ENCODE measurements at places on chromosomes 12 and 14. TPM values are rescaled to one million over a fixed set of nuclear protein-coding genes. Genes with fewer than 3 reads are reported as not detected.

The MGP gene
- 811 TPM for total RNA-seq

GRCh38 chr12:121538699-121539061 is 42.1 kb downstream of the KDM2B start:
- peaks cover 3% of the 10 kb centered on the region for H3K4me1 ChIP-seq
- H3K27me3 ChIP-seq: no peaks in the 10 kb centered on the region
- H3K27ac ChIP-seq: peak overlapping the region; percentile 90
- DNase-seq: peak; percentile 19
- peak overlapping the region; percentile 59 for H3K4me3 ChIP-seq
- H3K36me3 ChIP-seq: no peaks in the 10 kb centered on the region

- no peak overlapping the region for H3K27ac ChIP-seq
- no peak overlapping the region for H3K4me3 ChIP-seq
- no peak for DNase-seq
- peaks cover 2% of the 10 kb centered on the region for H3K4me1 ChIP-seq
- H3K36me3 ChIP-seq: no peaks in the 10 kb centered on the region
Observed at GRCh38 chr12:109717390-109718357, 4.0 kb downstream of the FAM222A start.

DNA sequence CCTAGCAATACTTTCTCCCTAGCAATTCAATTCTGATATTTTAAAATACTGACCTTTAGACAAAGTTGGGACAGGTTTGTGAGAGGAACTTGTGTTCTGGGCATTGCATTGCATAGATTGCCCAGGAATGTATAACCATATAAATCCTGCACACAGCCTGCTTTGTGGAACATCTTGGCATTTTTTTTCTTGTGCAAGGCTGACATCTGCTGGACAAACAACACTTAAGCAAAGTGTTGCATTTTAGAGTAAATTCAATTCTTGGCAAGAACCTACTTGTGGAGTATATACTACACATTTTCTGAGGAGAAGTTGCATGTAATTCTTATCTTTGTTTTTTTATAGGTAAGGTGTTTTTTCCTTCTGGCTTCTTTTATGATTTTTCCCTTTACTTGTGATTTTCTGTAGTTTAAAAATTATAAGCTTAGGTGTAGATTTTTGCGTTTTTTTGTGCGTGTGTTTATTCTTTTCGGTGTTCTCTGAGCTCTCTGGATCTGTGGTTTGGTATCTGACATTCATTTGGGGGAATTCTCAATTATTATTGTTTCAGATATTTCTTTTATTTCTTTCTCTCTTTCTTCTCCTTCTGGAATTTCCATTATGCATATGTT is 26.4 kb downstream of the TESPA1 start:
- no peaks in the 10 kb centered on the region for H3K36me3 ChIP-seq
- no peak overlapping the region for H3K27ac ChIP-seq
- H3K4me1 ChIP-seq: no peaks in the 10 kb centered on the region
- no peak overlapping the region for H3K4me3 ChIP-seq
- peak; percentile 73 for DNase-seq

- DNase-seq: no peak
- no peaks in the 10 kb centered on the region for H3K4me1 ChIP-seq
- no peak overlapping the region for H3K4me3 ChIP-seq
- H3K27ac ChIP-seq: no peak overlapping the region
- no peaks in the 10 kb centered on the region for H3K36me3 ChIP-seq
Observed at GRCh38 chr14:77158882-77159255, 17.3 kb upstream of the ZDHHC22 start.

GRCh38 chr14:75522224-75522982 is at the start of gene BATF:
BATF (plus strand) TSS chr14:75522469; CDS start chr14:75522683, 214 bp downstream.
- no peak within 1 kb of the TSS for H3K4me3 ChIP-seq
- no peak for DNase-seq
- no peaks in the 10 kb centered on the region for H3K36me3 ChIP-seq
- H3K27ac ChIP-seq: no peak within 1 kb of the TSS
- no peaks in the 10 kb centered on the region for H3K27me3 ChIP-seq
- H3K4me1 ChIP-seq: no peaks in the 10 kb centered on the region

DNA sequence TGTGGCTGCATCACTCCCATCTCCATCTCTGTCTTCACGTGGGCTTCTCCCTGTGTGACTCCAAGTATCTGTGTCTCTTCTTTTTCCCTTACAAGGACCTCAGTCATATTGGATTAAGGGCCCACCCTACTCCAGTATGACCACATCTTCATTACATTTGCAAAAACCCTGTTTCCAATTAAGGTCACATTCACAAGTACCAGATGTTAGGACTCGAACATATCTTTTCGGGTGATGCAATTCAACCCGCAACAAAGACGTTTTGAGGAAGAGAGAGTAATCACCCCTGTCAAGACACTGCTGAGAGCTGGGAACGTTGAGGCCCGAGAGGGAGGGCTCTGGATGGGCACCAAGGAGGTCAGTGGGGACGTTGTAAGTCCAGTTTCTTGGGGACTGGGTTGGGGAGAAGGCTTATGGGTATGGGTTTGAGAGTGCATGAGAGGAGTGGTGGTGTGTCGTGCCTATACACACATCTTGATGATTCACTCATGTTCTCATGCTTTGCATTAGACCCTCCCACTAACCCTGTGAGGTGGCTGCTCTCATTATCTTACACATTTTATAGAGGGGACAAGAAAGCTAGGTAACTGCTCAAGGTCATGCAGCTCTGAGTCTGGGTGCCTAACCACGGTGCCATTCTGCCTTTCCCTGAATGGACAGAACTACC is 12.1 kb upstream of the IFI27 start:
- no peak for DNase-seq
- no peaks in the 10 kb centered on the region for H3K4me1 ChIP-seq
- H3K27ac ChIP-seq: no peak overlapping the region
- no peaks in the 10 kb centered on the region for H3K27me3 ChIP-seq
- H3K4me3 ChIP-seq: no peak overlapping the region
- no peaks in the 10 kb centered on the region for H3K36me3 ChIP-seq

The TSPAN11 gene
- 7.5 TPM for total RNA-seq

- H3K27ac ChIP-seq: no peak overlapping the region
- no peak for DNase-seq
- no peaks in the 10 kb centered on the region for H3K36me3 ChIP-seq
- no peaks in the 10 kb centered on the region for H3K4me1 ChIP-seq
Observed at GRCh38 chr14:33490555-33490954, 460.3 kb downstream of the EGLN3 start.

The RHOJ gene
- 20.0 TPM for total RNA-seq

- no peak overlapping the region for H3K4me3 ChIP-seq
- no peaks in the 10 kb centered on the region for H3K4me1 ChIP-seq
- no peak overlapping the region for H3K27ac ChIP-seq
- H3K27me3 ChIP-seq: no peaks in the 10 kb centered on the region
- DNase-seq: no peak
- H3K36me3 ChIP-seq: peaks cover 3% of the 10 kb centered on the region
Observed at GRCh38 chr12:56434828-56435227, 14.4 kb downstream of the TIMELESS start.

DNA sequence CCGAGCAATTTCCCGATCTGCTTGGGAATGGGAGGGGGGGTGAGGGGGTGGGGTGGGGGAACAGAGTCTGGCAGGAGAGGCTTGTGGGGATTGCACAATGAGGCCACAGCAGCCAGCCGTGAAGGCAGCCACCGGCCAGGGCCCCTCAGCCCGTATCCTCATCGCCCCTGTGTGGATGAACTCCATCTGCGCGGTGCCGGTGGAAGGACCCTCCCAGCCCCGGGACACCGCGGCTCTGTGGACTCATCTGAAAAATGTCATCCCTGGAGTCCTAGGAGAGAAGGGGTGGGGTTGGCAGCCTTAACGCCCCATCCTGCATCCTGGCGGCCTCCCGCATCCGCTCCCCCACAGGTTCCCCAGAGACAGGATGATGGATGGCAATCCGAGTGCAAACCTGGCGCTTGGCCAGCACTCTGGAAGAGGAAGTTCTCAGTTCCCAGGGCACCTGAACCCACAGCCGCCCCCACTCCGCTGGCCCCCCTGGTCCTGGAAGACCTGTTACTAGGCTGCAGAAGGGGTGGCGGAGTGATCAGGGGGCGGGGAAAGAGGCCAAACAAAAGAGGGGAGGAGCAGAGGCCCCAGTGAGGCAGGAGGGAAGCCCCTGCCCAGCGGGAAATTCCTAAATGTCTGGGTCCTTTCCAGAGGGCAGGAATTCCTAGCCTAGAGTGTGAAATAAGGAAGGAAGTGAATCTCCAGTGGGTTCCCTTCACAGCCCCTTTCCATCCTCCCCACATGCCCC is 1.2 kb upstream of the TNFAIP2 start:
- no peaks in the 10 kb centered on the region for H3K27me3 ChIP-seq
- peak overlapping the region; percentile 92 for H3K27ac ChIP-seq
- no peaks in the 10 kb centered on the region for H3K36me3 ChIP-seq
- peaks cover 22% of the 10 kb centered on the region for H3K4me1 ChIP-seq
- H3K4me3 ChIP-seq: peak overlapping the region; percentile 55

DNA sequence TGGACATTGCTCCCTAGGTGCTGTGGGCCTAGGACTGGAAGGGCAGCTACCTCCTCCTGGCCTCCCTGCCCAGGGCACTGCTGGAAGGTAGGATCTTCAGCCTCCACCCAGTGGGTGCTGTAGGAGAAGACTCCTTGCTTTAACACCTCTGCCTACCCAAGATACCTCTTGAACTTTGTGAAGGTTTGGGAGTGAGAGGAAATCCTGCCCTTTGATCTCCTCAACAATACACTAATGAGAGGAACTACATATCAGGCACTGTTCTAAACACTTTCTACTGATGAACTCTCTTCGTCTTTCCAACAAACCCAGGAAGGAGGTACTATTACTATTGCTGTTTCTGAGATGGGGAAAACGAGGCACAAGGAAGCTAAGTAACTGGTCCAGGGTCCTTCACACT is 66.9 kb downstream of the PLEKHG3 start:
- H3K27ac ChIP-seq: no peak overlapping the region
- no peaks in the 10 kb centered on the region for H3K36me3 ChIP-seq
- no peak for DNase-seq
- no peak overlapping the region for H3K4me3 ChIP-seq
- H3K27me3 ChIP-seq: no peaks in the 10 kb centered on the region

DNA sequence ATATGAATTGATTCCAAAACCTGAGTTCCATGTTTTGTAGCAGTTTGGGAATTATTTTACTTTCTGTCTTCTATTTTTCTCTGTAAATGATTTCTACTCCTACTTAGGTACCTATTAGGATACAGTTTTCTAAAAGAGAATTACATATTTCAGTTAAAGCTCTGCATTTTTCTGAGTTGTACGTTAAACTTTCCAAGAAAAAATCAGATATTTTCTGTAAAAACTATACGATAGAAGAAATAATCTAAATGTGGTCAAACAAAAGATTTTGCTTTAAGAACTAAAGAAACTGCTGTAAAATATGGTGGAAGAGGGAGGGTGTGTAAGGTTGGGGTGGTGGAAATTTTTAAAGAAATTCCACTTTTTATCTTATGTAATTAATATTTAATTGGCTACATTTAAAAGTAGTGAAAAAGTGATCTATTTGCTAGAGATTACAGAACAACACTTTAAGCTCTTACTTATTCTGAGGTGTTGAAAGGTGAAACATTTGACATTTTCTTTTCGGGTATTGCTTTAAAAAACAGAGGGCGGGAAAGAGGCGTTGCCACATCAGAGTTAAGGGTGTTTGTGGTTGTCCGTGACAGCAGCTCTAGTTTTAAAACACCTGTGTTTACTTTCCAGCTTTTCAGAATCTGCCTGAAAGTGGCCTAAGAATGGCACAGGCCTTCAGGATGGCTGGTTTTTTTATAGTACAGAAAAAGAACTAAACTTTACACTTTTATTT is 187.3 kb downstream of the MIPOL1 start:
- no peak overlapping the region for H3K27ac ChIP-seq
- no peaks in the 10 kb centered on the region for H3K36me3 ChIP-seq
- H3K27me3 ChIP-seq: no peaks in the 10 kb centered on the region
- H3K4me3 ChIP-seq: no peak overlapping the region

- DNase-seq: no peak
- no peaks in the 10 kb centered on the region for H3K36me3 ChIP-seq
- no peak overlapping the region for H3K27ac ChIP-seq
Observed at GRCh38 chr12:27931390-27931789, 41.1 kb downstream of the PTHLH start.

The VSIG10 gene
- 26.1 TPM for total RNA-seq

GRCh38 chr14:55938249-55938791 is 179.9 kb upstream of the PELI2 start:
- no peaks in the 10 kb centered on the region for H3K36me3 ChIP-seq
- H3K27me3 ChIP-seq: no peaks in the 10 kb centered on the region

DNA sequence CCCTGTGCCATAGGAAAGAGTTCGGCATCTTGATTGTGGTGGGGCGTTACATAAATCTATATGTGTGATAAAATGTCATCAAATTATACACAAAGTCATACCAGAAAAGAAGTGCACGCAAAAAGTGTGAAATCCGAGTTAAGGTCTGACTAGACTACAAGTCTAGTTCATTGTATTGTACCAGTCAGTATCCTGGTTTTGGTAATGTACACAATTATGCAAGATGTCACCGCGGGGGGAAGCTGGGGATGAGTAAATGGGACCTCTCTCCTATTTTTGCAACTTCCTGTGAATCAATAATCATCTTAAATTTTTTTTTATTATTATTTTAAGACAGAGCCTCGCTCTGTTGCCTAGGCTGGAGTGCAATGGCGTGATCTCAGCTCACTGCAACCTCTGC is 43.2 kb upstream of the BCL11B start:
- no peaks in the 10 kb centered on the region for H3K27me3 ChIP-seq
- no peak overlapping the region for H3K27ac ChIP-seq
- no peaks in the 10 kb centered on the region for H3K36me3 ChIP-seq
- no peak overlapping the region for H3K4me3 ChIP-seq

The CMA1 gene
- 2.1 TPM for total RNA-seq

DNA sequence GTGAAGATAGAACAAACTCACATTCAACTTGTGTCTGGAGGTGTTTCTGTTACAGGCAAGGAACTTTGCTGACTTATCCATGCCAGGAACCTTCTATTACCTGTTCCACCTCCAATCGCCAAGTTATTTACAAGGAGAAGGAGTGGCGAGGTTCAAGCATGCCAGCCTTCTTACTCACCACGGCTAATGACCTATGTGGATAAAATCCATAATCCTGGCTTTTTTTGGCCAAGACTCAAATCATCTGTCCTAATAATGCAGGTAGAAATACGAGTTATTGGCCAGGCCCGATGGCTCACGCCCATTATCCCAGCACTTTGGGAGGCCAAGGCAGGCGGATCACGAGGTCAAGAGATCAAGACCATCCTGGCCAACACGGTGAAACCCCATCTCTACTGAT is 241.6 kb downstream of the TMEM132D start:
- H3K4me1 ChIP-seq: no peaks in the 10 kb centered on the region
- H3K4me3 ChIP-seq: no peak overlapping the region
- H3K27ac ChIP-seq: no peak overlapping the region
- DNase-seq: no peak

The ADAM21 gene
- total RNA-seq: 0.13 TPM

The TIMELESS gene
- 9.2 TPM for total RNA-seq

DNA sequence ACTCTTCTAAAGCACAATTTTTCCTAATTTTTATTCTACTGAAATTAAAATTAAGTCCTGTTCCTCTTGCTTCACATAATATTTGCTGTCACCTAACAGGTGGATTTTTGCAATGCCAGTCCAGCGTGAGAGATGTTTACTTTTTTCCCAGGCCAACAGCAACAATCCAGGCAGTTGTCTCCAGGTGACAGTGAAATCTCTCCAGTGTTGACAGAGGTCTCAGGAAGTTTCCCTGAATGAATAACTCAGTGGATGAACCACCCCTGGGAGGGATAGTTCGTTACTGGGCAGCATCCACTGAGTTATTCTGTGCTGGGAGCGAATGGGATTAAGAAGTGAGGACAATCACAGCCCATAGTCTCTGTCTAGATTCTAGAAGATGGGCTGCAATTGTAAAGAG is 7.1 kb upstream of the NT5DC3 start:
- no peak overlapping the region for H3K4me3 ChIP-seq
- H3K36me3 ChIP-seq: no peaks in the 10 kb centered on the region
- no peak for DNase-seq
- H3K4me1 ChIP-seq: no peaks in the 10 kb centered on the region
- H3K27me3 ChIP-seq: no peaks in the 10 kb centered on the region

Data from kidney (tissue), 22 donors.